ENCODE measurements at places on chromosomes 1 and 21.

- DNase-seq = no peak
Observed at GRCh38 chr1:233421293-233421692, 93.8 kb downstream of the MAP3K21 start.

- DNase-seq = no peak
Observed at GRCh38 chr1:42142894-42143675, 10.1 kb upstream of the GUCA2B start.

DNA sequence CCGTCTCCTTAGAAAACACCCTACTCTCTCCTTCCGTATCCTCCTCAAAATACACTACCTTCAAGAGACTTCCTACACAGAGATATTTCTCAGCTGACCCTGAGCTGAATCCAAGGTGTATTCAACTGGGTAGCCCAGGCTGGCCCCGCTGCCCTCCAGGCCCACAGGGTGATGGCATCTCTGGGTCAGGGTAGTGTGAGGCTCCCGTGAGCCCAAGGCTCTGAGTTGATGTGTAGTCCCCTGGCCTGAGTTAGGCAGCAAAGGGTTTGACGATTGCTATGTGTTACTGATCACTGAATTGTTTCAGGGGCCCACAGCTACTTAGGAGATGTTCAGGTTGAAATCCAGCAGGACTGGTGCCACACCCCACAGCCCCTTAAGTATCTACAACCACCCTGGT, 6.7 kb downstream of the INAVA start:
- no peak for DNase-seq

DNA sequence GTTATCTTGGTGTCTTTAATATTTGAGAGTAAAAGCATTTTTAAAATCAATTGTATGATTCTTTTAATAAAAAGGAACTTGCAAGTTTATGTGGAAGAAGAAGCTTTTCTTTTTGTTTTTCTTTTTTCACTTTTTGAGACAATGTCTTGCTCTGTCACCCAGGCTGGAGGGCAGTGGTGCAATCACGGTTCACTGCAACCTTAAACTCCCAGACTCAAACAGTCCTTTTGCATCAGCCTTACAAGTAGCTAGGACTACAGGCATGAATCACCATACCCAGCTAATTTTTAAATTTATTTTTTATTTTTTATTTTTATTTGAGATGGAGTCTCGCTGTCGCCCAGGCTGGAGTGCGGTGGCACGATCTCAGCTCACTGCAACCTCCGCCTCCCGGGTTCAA, 34.1 kb downstream of the CMPK1 start:
- no peak for DNase-seq

DNA sequence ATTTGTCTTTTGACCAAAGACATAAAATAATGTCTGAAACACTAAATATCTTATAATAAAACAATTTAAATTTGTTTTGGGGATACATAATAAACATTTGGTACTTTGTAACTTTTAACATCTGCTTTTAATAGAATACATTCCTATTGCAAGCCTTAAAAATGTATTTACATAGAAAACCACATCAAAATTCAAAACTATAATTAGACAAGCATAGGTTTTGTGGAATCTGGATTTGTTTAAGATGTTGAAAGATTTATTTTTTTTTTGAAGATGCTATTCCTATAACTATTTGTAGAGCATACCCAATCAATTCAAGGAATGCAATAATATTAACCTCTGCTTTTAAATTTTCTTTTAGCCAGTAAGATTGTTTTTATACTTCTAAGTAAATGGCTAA, 125.7 kb downstream of the FMN2 start:
- DNase-seq = no peak

DNA sequence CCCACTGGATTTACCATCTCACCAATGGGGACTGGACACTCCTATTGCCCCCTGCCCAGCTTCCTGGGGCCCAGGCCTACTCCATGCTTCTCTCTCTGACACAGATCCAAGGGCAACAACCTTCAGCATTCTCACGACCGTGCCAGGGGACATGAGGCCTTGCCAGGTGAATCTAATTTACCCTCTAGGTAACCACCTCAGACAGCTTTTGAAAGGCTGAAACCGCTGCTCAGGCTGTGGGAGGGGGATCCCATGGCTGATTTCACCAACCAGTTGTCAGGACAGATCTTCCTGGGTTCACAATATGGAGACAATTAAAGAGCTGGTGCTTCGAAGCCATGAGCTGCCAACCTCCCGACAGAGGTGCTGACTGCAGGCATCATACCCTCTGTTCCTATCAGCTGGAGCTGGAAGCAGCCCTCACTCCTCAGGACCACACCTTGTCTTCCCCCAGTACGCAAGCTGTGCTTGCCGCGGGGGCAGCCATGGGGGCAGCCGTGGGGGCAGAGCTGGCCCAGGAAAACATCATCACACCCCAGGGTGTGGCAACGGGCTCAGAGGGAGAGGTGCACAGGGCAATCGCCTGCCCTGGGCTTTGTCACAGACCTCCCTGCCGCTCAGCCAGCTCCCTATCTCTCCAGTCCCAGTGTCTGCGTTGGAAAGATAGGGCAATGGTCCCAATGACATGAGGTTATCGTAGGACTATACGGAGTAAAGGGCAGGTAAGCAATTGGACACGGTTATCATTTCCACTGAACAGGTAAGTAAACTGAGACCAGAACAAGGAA, 120.2 kb downstream of the DMRTB1 start:
- DNase-seq = no peak

DNA sequence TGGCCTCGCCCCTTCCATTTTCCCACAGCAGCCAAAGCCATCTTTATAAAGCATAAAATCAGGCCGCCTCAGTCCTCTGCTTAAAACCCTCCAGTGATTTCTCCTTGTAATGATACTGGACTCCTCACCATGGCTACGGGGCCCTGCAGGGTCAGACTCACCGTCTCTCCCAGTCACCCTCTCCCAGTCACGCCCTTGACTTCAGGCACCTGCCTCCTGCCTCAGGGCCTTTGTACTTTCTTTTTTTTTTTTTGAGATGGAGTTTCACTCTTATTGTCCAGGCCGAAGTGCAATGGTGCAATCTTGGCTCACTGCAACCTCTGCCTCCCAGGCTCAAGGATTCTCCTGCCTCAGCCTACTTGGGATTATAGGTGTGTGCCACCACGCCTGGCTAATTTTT, 47.8 kb downstream of the PIK3CD start:
- no peak for DNase-seq

DNA sequence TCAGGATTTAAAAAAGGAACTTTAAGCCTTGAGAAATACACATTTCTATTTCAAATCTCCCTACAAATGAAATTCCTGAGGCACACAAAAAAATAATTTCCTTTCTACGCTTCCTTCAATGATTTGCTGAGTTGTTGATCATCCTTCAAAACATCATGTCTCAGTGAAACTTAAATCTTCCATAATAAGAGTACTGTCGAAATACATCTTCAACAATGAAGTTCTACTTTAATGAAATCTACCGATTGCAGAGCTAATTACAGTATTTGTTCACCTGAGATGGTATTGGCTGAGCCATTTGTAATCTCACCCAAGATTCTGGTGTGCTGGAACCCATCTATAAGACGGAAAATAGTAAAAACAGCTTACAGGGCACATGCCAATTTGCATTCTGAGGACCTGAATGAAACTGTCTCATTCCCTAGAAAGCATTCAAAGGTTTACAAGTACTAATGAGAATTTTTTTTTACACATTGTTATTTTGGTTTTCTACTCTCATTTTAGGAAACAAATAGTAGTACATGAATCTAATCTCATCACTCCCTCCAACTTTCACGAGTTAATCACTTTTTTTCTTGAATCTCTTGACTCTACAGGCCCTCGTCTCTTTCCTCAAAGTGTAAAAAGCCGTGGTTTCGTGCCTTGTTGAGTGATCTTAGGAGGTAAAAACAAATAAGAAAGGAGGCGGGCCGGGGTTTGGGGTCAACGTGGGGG, 1.1 kb downstream of the CHML start:
- peak; percentile 29 for DNase-seq

DNA sequence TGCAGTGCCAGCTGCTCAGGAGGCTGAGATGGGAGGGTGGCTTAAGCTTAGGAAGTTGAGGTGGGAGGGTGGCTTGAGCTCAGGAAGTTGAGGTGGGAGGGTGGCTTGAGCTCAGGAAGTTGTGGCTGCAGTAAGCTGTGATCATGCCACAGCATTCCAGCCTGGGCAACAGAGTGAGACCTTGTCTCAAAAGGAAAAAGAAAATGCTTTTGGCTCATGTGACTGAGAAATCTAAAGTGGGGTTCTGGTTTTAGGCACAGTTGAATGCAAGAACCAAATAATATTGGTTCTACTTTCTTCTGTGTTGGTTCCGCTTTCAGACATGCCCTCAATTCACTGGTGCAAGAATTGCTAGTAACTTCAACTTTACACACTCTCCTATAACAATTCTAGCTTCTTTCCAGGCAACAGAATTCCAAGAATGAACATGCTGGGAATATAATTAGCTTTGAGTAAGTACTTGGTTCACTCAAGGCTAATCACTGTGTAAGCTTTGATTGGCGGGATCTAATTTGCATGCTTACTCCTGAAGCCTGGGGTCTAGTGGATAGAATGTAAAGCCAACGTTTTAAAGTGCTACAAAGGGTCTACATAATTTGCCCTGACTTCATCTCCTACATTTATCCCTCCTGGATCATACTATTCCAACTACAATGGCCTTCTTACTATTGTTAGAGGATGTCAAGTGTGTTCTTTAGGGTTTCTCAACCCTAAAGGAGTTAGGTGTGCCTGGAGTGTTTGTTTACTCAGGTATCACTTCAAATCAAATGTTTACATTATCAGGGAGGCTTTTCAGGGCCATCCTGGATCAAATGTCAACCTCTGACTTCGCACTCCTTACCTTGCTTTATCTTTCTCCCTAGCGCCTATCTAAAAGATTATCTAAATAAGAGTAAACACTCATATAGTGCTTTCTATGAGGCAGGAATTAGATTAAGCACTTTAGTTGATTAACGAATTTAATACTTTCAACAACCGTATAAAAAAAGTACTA, 115.1 kb downstream of the SLC16A1 start:
- DNase-seq = peak; percentile 53

DNA sequence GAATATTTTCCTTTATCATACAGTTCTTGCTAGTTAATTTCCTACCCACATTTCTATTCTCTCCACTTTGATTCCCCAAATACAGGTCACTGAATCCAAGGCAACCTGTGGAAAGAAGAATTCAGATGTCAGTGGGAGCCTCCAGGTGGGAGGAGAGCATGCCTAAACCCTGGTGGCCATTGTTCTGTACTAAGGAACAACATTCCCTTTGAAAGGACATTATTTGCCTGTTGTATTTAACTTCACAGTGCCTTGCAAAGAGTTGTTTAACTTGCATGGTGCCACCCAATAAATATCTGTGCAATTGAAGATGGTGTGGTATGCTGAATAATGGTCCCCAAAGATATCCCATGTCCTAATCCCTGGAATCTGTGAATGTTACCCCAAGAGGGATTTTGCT, 21.3 kb downstream of the NPHS2 start:
- DNase-seq = no peak

DNA sequence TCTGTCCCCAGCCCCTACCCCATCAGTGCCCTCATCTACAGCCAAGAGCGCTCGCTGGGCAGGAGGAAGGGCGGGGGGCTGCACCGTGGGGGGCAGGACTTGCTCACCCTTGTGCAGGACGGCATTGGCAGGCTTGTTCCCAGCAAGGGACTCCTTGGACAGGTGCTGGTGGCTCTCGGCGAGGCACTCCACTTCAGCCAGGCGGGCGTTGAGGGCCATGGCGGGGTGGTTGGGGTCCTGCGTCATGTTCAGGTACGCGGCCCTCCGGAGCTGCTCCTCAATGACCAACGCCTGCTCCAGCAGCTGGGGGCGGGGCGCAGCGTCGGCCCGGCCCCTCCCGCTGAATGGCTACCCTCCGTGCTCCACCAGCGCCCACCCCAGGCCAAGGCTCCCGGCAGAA, 64.0 kb downstream of the KCNAB2 start:
- DNase-seq = no peak

- DNase-seq = no peak
Observed at GRCh38 chr1:231958448-231958847, 331.9 kb downstream of the DISC1 start.

GRCh38 chr1:171509191-171509590, 23.9 kb downstream of the PRRC2C start:
- no peak for DNase-seq

GRCh38 chr1:9070486-9070885, 1.1 kb upstream of the SLC2A5 start:
- no peak for DNase-seq

- no peak for DNase-seq
Observed at GRCh38 chr1:200793677-200794076, 55.0 kb downstream of the CAMSAP2 start.

DNA sequence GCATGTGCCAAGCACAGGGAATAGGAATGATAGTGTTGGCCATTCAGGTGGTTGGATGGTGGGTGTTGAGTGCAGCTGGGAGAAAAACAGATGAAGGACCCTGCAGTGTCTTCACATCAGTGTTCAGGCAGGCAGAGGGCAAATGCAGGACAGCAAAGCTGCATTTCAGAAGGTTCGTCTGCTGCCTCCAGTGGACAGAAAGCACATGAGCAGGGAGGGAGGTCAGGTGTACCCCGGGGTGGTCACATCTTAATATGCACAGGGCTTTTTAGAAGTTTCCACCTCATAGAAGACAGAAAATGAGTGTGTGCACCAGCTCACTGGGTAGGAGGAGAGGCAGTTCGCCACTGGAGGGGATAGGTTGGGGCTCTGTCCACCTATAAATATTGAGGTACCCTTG, 184.9 kb downstream of the SLC35F3 start:
- DNase-seq = no peak

DNA sequence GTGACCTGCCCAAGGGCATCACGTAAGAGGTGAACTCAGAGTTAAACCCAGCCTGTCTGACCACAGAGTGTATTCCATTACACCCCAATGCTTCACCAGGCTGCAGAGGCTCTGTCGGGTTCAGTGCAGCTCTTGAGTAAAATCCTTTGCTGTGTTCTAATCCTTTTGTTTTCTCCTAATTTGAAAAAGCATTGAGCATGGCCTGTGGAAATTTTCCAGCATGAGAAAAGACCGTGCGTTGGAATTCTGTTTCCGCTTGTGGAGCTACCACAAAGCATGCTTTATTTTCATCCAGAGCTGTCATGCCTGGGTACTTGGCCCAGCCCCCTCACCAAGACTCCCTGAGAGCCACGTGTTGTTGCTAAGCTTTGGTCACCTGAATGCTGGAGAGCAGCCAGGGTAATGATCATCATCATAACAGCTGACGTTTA, 317.6 kb downstream of the PRDM2 start:
- DNase-seq = no peak

DNA sequence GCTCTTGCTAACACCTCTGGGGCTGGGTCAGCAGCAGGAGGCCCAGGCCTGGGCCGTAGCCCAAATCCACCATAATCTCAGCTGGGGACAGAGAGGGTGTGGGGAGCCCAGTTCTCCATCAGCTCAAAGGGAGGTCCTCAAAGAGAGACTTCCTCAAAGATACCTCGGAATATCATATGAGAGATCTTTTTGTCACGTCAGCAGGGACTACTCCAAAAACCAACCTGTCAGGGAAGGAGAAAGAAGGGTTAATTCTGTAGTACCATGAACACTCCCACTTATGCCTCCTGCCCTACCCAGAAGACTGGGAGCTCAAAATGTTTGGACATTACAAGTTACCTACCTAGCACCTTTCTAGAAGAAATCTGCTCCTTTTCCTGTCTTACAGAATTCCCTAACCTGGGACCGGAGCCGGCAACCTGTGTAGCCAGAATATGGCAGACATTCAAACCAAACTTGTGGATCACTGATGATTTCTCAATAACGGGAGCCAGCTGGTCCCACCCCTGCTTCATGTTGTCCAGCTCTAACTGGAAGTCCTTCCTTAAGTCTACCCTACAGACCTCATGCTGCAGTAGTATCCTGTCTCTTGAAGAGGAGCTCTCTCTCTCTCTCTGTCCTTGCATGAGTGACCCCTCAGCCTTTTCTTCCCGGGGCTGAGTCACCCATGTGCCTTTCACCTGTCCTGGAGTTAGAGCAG, 4.8 kb downstream of the RSPO1 start:
- no peak for DNase-seq
